ENCODE measurements at places on chromosomes 7 and 10.

DNA sequence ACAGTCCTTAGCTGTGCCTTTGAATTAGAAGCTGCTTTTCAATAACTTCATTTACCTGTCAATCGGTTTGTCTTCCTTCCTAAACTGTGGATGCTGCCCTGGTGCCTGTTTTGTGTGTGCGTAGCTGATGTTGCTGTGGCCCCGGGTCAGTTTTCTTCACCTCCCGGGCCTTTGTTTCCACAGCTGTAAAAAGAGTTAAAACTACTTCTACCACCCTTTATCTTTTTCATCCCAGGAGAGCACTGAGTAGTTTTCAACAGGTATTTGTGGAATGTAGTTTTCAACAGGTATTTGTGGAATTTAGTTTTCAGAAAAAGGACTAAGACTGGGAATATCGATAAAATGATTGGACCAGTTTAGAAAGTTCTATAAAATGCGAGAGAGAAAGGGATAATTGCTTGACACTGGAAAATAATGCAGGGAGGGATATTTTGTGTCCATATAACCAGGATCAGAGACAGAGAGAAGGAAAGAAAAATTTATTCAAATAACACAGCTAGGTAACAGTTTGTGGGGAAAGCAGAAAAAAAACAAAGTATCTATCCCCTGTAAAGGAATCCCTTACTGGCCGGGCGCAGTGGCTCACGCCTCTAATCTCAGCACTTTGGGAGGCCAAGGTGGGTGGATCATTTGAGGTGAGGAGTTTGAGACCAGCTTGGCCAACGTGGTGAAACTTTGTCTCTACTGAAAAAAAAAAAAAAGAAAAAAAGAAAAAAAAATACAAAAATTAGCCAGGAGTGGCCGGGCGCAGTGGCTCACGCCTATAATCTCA, 15.9 kb upstream of the IGF2BP3 start:
- no peak for DNase-seq
- H3K4me3 ChIP-seq: no peak overlapping the region
- peaks cover 2% of the 10 kb centered on the region for H3K27me3 ChIP-seq
- H3K36me3 ChIP-seq: no peaks in the 10 kb centered on the region

- H3K27me3 ChIP-seq: peaks cover 8% of the 10 kb centered on the region
- H3K36me3 ChIP-seq: no peaks in the 10 kb centered on the region
- H3K27ac ChIP-seq: no peak overlapping the region
- no peak for DNase-seq
- no peaks in the 10 kb centered on the region for H3K4me1 ChIP-seq
- no peak overlapping the region for H3K4me3 ChIP-seq
Observed at GRCh38 chr10:104614245-104614831, 26.8 kb upstream of the SORCS3 start.

GRCh38 chr10:43259213-43259991, 7.5 kb downstream of the RASGEF1A start:
- DNase-seq: no peak
- H3K36me3 ChIP-seq: no peaks in the 10 kb centered on the region
- no peak overlapping the region for H3K27ac ChIP-seq
- H3K4me1 ChIP-seq: peaks cover 12% of the 10 kb centered on the region

- DNase-seq: no peak
- peaks cover 23% of the 10 kb centered on the region for H3K36me3 ChIP-seq
- no peak overlapping the region for H3K4me3 ChIP-seq
- H3K27ac ChIP-seq: no peak overlapping the region
Observed at GRCh38 chr7:55912748-55913158, 25.5 kb downstream of the ZNF713 start.

DNA sequence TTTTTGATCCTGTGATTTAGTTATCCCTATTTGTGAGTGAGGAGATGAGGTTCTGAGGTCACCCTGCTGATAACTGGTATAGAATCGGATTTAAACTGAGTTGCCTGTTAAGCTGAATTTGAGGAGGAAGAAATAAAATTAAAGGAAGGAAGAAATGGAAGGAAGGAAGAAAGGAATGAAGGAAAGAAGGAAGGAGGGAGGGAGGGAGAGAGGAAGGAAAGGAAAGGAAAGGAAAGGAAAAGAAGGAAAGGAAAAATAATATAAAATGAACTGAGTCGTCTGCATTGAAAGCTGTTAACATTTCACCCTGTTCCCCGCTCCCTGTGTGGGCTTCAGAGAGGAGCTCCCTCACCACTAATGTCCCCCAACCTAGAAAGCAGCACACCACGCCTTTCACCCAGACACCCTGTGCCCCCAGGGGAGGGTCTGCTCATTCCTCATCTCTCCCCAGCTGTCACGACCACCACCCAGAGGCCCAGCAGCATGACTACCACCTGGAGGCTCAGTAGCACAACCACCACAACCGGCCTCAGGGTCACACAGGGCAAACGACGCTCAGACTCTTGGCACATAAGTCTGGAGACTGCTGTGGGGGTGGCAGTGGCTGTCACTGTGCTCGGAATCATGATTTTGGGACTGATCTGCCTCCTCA, 16.3 kb downstream of the PILRA start:
- H3K36me3 ChIP-seq: no peaks in the 10 kb centered on the region
- peaks cover 22% of the 10 kb centered on the region for H3K4me1 ChIP-seq
- no peak for DNase-seq
- H3K4me3 ChIP-seq: no peak overlapping the region
- H3K27me3 ChIP-seq: peaks cover 5% of the 10 kb centered on the region

- no peaks in the 10 kb centered on the region for H3K27me3 ChIP-seq
- no peak overlapping the region for H3K4me3 ChIP-seq
- H3K27ac ChIP-seq: no peak overlapping the region
- no peaks in the 10 kb centered on the region for H3K4me1 ChIP-seq
- peaks cover 6% of the 10 kb centered on the region for H3K36me3 ChIP-seq
Observed at GRCh38 chr7:70640266-70640833, 491.6 kb upstream of the GALNT17 start.

DNA sequence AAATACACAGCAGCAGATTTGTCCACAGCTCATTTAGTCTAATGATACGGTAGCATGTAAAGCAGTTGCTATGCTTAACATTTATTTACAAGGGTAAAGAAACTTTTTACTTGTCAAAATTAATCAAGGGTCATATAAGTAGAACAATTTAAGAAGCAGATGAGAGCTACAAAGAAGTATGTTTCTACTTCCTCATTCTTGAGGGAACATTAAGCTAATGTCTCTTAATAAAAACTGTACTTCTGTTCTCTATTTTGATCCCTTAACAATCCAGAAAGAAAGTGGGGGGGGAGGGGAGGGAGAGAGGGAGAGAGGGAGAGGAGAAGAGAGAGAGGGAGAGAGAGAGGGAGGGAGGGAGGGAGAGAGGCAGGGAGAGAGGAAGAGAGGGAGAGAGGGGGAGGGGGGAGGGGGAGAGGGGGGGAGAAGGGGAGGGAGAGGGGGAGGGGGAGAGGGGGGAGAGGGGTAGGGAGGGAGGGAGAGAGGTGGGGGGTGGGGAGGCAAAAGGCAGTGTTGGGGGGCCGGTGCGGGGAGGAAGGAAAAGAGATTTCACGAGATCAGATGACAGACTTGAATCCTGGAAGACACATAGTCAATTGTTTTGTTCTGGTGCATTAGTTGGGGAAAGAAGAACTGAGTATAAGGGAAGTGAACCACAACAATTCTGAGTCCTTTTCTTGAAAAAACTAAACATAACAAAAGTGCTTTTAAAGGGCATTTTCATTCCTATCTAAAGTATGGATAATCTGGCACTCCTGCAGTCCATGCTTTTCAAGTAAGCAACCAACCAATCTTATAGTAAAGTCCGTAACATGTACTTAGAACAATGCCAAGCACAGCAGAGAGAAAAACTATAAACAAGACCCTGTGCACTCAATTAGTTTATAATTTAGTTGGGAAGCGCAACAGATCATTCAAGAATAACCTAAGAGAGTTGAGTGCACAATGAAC, 128.0 kb downstream of the USP6NL start:
- H3K36me3 ChIP-seq: peaks cover 35% of the 10 kb centered on the region
- peaks cover 25% of the 10 kb centered on the region for H3K4me1 ChIP-seq
- H3K27me3 ChIP-seq: no peaks in the 10 kb centered on the region
- DNase-seq: no peak
- H3K27ac ChIP-seq: peak overlapping the region; percentile 68

GRCh38 chr7:107049971-107050532, 5.5 kb downstream of the PRKAR2B start:
- peaks cover 5% of the 10 kb centered on the region for H3K4me1 ChIP-seq
- no peak for DNase-seq
- no peaks in the 10 kb centered on the region for H3K36me3 ChIP-seq
- no peak overlapping the region for H3K4me3 ChIP-seq
- no peak overlapping the region for H3K27ac ChIP-seq
- H3K27me3 ChIP-seq: peaks cover 14% of the 10 kb centered on the region

DNA sequence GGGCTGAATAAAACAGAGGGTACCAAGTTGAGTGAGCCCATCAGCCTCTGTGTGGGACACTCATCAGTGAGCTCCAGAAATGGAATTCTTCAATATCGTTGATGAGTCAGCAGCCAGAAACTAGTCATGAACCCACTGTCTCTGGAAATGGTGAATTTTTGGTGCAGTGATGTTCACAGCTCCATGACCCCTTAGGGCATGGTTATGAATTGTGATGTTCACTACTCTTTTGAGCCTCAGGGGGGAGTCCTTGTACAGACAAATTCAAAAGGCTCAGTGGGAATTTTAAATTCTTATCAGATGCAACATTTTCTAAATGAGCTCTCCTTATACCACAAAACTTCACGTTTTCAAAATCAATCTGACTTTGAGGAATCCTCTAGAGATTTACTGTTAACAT, 335.7 kb downstream of the PHTF2 start:
- H3K27ac ChIP-seq: no peak overlapping the region
- H3K4me1 ChIP-seq: no peaks in the 10 kb centered on the region
- H3K27me3 ChIP-seq: peaks cover 4% of the 10 kb centered on the region
- DNase-seq: no peak
- no peaks in the 10 kb centered on the region for H3K36me3 ChIP-seq
- H3K4me3 ChIP-seq: no peak overlapping the region

DNA sequence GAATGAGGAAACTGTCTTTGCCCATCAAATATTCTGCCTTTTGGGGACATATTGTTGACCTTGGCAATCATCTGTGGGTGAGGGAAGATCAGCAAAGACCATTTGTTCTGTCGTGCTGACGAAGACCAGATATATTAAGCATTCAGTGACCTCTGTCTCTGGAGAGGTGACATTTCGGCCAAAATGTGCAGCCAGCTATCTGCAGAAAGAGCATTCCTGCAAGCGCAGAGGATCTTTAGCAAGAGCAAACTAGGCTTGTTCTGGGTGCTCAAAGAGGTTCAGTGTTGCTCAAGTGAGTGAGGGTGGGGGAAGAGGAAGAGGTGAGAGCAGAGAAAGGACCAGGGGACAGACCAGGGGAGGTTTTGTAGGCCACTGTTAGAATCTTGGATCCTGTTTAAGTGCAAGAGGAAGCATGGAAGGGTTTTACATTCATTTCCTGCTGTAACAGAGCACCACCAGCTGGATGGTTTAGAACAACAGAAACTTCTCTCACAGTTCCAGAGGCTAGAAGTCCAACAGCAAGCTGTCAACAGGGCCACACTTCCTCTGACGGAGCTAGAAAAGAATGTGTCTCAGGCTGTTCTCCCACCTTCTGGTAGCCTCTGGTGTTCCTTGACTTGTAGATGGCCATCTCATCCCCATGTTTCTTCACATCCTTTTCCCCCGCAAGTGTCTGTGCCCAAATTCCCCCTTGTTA, 11.2 kb downstream of the C10orf120 start:
- H3K4me1 ChIP-seq: no peaks in the 10 kb centered on the region
- DNase-seq: no peak
- no peak overlapping the region for H3K27ac ChIP-seq
- H3K4me3 ChIP-seq: no peak overlapping the region
- peaks cover 17% of the 10 kb centered on the region for H3K27me3 ChIP-seq
- H3K36me3 ChIP-seq: no peaks in the 10 kb centered on the region

DNA sequence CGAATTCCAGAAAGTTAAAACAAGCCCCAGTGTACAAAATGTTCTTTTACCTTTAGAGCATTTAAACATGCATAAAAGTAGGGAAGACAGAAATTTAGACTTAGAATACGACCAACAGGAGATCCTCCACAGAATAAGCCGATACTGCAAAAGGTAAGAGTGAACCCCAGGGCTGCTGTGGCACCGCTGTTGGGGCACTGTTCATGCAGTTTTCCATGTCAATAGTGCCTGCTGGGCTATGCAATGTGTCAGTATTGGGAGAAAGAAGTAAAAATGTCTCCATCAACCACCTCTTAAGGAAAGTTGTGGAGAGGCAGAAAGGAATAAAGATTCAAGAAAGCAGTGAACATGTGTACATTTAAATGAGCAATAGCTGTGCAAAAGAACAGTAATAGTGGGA, 326.5 kb upstream of the SEMA3C start:
- H3K36me3 ChIP-seq: no peaks in the 10 kb centered on the region
- DNase-seq: no peak
- H3K4me3 ChIP-seq: no peak overlapping the region
- H3K27ac ChIP-seq: no peak overlapping the region
- no peaks in the 10 kb centered on the region for H3K4me1 ChIP-seq

DNA sequence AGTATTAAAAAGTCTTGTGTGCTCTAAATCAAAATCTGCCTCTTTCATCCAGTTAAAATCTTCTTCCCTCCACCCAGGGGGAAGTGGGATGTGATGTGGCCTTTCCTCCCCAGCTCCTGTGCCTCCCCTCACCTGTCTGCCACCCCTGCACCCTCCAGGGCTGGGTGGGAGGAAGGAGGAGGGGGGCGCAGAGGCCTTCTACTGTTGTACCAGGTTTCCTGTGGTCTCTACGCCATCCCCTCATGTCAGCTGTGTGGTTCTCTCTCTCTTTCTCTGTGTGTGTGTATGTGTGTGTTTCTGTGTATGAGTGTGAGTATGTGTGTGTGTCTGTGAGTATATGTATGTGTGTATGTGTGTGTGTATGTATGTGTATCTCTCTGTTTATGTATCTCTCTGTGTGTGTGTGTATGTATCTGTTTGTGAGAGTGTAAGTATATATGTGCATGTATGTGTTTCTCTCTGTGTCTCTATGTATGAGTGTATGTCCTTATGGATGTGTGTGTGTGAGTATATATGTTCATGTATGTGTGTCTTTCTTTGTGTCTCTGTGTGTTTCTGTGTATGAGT, 45.5 kb upstream of the C10orf71 start:
- no peak overlapping the region for H3K27ac ChIP-seq
- H3K4me3 ChIP-seq: no peak overlapping the region
- no peaks in the 10 kb centered on the region for H3K27me3 ChIP-seq
- H3K36me3 ChIP-seq: no peaks in the 10 kb centered on the region
- peaks cover 16% of the 10 kb centered on the region for H3K4me1 ChIP-seq

DNA sequence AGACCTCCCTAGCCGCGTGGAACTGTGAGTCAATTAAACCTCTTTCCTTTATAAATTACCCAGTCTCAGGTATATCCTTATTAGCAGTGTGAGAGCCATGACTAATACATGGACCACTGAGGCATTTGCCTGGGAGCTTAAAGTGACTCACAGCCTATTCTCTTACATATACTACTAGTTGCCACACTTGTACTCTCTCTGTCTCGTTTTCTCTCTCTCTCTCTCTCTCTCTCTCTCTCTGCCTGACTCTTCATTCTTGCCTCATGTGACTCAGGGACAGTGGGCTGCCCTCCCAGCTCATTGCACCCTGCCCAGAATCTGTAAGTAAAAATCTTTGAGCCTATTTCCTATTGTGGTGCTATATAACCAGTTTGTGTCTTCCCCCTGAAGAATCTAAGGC, 238.5 kb upstream of the MAGI2 start:
- H3K36me3 ChIP-seq: no peaks in the 10 kb centered on the region
- no peak for DNase-seq
- no peaks in the 10 kb centered on the region for H3K27me3 ChIP-seq
